ENCODE measurements at places on chromosomes 2 and 18. TPM values are rescaled to one million over a fixed set of nuclear protein-coding genes. Genes with fewer than 3 reads are reported as not detected.

Gene CDH7
- not detected for total RNA-seq

Gene LOXL3
- 27.4 TPM for total RNA-seq

Gene GFPT1
- 27.7 TPM for total RNA-seq

Gene THAP4
- total RNA-seq, result 31.0 TPM

Gene SH3RF3
- 7.6 TPM for total RNA-seq

Gene HNMT
- 50.9 TPM for total RNA-seq

Gene CNGA3
- total RNA-seq, result not detected

Gene MARS2
- total RNA-seq, result 9.9 TPM
